NCI-H1417 (cell line): ENCODE measurements at places on chromosomes 1 and 21.

DNA sequence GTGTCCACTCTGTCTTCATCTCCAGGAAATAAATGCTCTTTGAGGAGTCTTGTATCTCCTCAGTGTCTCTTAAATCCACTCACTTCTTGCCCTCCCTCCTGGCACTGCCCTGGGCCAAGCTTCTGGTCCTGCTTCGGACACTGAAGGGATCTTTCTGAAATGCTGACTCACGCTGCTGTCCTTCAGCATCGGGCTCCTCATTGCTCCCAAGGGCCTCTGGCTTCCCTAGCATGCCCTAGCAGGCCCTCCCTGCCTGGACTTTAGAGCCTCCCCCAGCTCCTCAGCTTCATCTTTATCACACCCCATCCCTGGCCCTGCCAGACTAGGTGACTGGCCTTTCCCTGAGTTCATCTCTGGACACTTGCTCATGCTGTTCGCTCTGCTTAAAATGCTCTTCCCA, 96.6 kb downstream of the FOXD2 start:
- DNase-seq, result no peak

GRCh38 chr1:245444945-245445344, 290.2 kb downstream of the KIF26B start:
- DNase-seq, result no peak

DNA sequence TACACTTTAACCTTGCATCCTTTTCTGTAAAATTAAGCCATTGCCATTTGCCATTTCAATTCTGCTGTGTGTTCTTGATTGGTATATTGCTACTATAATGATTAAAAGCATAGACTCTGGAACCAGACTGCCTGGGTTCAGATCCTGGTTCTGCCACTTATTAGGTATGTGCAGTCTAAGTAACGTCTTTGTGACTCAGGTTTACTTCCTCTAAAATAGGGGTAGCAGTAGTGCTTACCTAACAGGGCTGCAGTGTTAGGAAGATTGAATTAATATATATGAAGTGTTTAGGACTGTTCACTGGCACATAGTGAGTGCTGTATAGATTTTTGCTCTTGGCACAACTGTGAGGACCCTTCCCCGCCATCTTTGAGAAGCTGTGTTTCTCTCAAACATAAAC, 4.4 kb downstream of the CDC42 start:
- no peak for DNase-seq

DNA sequence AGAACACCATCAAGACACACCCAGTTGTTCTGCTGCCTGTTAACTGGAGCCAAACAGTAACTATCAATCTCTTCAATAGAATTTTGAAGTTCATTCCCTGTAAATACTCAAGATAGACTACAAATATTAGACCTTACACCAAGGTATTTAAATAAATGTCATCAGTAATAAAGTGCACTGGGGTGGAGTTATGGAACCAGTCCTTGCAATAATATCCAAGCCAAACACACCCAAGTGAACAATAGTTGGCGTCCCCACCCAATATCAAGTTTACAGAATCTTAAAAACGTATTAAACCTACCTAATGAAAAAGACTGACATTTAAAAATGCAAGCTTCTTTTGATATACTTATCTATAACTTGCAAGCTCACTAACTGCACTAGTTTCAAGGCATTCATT, 2.7 kb downstream of the SERBP1 start:
- no peak for DNase-seq

DNA sequence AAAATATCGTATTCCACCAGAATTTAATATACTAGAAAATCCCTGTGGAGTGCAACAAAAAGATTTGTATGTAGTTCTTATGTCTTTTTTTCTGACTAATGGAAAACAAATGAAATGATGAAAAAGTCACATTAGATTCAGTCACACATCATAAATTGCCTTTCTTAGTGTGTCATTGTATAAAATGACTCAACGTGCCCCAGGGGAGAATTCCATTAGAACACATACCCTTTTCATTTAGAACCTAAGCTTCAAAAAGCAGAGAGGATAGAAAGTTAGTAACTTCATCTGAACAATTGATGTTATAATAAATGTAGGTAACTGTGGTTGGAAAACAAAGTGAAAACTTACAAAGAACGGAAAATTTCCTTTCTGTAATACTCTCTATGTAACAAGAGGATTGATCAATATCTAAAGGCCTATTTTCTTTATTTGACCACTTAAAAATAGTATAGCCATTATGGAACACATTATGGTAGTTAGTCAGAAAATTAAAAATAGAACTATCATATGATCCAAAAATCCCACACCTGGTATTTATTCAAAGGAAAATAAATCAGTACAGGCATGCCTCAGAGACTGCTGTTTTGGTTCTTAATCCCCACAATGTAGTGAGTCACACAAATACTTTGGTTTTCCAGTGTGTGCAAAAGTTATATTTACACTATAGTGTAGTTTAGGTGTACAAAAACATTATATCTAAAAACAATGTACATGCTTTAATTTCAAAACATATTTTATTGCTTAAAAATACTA, 1016.1 kb downstream of the KCNT2 start:
- DNase-seq, result no peak

GRCh38 chr1:238279694-238280380, 389.1 kb upstream of the ZP4 start:
- no peak for DNase-seq

DNA sequence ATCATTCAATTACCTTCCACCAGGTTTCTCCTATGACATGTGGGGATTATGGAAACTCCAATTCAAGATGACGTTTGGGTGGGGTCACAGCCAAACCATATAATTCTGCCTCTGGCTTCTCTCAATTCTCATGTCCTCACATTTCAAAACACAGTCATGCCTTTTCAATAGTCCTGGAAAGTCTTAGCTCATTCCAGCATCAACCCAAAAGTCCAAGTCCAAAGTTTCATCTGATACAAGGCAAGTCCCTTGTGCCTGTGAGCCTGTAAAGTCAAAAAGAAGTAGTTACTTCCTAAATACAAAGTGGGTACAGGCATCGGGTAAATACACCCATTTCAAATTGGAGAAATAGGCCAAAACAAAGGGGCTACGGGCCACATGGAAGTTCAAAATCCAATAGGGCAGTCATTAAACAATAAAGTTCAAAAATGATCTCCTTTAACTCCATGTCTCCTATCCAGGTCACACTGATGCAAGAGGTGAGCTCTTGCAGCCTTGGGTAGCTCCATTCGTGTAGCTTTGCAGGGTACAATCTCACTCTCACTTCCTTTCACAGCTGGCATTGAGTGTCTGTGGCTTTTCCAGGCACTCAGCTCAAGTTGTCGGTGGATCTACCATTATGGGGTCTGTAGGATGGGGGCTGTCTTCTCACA, 112.9 kb downstream of the FCRL5 start:
- DNase-seq, result no peak

DNA sequence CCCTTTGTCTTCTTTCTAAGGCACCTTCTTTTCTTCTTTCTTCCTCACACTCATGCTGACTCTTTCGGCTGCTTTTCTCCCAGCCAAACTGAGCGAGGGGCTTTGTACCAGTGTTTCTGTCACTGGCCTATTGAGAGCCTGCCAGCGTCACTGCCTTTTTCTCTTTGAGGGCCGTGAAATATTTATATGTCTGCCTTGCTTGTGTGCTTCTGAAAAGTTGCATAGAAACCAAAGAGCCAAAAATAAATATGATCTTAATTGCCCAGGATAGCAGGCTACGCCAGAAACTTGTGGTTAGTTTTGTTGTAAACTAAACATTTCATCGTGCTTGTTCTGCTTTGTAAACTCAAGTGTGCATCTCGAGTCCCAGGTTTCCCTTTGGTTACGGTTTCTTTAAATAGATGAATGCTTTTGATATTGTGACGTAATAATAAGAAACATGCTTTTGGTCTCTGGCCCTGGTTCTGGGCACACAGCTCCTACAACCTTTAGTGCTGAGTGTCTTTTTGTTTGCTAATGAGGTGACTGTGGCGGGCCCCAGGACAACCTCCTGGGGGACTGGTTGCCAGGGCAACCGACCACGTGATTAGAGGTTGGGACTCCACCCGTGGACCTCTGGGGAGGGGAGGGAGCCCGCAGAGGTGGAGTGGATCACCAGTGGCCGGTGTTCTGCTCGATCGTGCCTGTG, 10.8 kb downstream of the SLC37A1 start:
- DNase-seq, result peak; percentile 91

- no peak for DNase-seq
Measured at GRCh38 chr1:46804926-46805325, 6.1 kb downstream of the CYP4B1 start.

GRCh38 chr1:77866296-77866695, 22.1 kb upstream of the NEXN start:
- DNase-seq, result no peak

- no peak for DNase-seq
Measured at GRCh38 chr1:85325920-85326319, 49.5 kb upstream of the BCL10 start.

GRCh38 chr1:69082312-69082711, 485.4 kb upstream of the LRRC7 start:
- no peak for DNase-seq

DNA sequence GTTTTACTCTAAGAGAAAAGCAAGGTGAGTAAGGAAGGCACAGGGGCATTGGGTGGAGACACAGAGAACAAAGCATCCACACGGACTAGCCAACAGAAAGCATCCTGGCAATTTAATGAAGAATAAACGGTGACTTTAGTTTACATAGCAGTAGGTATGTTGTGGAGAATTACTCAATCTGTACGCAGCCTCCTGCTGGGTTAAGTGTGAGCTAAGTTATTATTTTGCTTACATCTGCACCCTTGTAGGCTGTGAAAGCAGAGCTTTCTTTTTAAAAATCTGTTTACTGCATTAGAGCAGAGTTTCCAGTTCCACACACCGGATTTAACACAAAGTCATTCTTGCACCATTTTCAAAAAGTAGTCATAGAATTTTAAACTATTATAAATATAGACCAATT, 144.5 kb downstream of the AKT3 start:
- no peak for DNase-seq

GRCh38 chr1:213268221-213268620, 217.2 kb downstream of the RPS6KC1 start:
- DNase-seq, result no peak

GRCh38 chr1:165290148-165290547, 66.4 kb downstream of the LMX1A start:
- no peak for DNase-seq

DNA sequence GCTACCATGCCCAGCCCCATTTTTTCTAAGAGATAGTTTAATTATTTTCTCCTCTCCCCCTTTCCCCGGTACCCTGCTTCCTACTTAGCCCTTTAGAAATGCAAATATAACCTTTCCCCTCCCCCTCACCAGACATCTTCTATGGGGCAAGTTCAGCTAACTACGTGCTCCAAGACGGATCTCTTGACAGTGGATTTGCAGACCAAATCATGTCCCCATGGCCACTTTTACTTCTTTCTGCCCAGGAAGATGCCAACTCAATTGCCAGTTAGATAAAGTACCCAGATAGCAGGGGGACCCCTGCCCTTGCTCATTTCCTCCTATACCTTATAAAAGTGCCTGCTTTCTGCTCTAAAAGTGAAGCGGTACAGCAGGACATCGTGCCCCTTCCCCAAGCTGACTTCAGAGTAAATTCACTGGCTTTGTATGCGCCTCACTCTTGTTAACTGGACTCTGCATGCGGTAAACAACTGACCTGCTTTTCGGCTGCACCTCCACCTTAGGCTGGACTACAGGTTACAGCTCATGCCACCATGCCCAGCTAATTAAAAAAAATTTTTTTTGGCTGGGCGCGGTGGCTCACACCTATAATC, 7.4 kb downstream of the DNAJC11 start:
- DNase-seq, result no peak

GRCh38 chr1:153549741-153550397, 811 bp upstream of the S100A3 start:
- DNase-seq, result peak; percentile 55

- DNase-seq, result peak; percentile 8
Measured at GRCh38 chr1:74629283-74629682, 44.3 kb downstream of the ERICH3 start.

- DNase-seq, result no peak
Measured at GRCh38 chr1:204441558-204441957, 29.9 kb upstream of the PPP1R15B start.

DNA sequence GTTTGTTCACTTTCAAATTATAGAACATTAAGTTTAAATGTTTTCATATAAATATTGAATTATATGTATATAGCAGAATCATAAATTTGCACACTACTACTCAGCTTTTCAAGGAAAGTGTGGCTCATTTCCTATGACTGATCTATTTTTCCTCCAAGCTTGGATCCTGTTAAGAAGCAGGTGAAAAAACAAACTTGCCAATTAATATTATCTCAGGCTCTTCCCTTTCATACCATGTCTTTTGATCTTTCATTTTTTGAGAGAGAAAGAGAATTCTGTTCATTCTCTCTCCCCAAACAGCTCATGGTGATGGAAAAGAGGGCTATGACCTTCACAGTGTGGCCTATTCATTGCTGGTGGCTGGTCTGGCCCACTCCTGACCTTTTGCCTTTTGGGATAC, 43.7 kb downstream of the SEC16B start:
- no peak for DNase-seq

- DNase-seq, result no peak
Measured at GRCh38 chr1:55060133-55060999, 21.0 kb downstream of the PCSK9 start.

DNA sequence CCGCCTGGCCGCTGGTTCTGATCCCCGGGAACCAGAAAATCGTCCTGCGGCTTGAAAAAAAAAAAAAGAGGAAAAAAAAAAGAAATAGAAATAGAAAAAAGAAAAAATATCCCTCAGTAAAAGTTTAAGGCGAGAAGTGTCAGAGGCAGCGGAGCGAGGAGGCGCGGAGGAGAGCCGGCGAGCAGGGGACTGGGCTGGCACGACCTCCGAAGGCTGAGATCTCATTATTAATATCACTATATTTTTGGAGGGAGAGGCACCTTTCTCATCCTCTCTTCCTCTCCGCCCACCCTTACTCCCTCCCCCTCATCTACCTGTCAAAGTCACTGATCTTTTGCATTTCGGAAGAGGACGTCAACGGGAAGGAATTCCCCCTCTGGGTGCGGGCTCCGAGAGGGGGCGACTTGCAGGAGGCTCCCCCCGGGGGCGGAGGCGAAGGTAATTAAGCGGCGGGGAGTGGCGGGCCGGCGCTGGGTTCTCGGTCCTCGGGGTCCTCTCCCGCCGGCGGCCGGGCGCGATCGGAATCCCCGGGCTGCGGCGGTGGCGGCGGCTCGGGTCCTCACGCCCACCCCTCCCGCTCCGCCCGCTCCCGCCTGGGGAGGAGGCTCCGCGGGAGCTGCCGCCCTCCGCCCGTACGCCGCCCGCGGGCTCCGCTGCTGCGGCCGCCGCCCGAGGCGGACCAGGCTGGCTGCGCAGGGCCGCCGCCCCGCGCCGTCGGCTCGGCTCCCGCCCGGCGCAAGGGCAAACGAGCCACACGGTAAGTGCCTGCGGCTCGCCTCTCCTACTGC, at the start of gene NTNG1:
NTNG1 (plus strand) TSS at position 337 of the 788 bp plus-strand sequence.
- no peak for DNase-seq

DNA sequence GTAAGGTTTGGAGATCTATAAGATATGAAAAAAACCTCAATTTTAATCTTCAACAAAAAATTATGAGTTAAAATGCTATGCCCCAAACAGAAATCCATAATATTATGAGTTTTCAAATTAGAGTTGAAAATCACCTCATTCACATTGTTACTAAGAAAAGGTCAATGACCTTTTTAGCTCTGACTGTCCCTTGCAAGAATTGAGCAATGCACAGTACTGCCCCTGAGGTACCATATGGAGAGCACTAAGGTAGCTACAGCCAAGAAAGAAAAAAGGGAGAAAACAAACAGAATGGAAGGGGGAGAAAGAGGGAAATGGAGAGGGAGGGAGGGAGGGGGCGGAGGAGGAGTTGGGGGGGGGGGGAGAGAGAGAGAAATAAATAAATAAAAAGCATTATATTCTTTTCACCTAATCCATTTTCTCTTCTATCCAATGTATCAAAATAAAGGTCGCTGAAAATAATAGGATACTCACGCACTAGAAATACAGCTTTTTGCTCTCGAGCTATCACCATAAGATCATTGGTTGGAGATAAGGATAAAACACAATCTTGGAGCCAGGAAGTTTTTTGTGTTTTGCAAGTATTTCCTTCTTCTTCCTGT, 58.8 kb downstream of the RAB3GAP2 start:
- DNase-seq, result no peak
